ENCODE measurements at places on chromosomes 7 and 10.
A peak's percentile ranks its signal among the peaks of the same experiment; 100 is the strongest.

DNA sequence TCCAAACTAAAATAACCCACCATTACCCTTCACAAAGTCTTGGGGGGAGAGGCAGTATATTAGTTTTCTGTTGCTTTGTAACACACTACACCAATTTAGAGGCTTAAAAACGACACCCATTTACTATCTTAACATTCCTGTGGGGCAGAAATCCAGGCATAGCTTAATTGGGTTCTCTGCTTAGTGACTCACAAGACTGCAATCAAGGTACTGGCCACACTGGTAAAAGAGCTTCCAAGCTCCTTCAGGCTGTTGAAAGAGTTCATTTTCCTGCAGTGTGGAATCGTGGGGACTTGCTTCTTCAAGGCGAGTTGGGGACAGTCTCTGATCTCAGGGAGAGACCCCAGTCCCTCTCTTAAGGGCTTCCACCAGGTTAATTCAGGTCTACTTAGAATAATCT, 139.1 kb downstream of the XPNPEP1 start:
- DNase-seq, result no peak

- DNase-seq, result no peak
Measured at GRCh38 chr7:2810682-2811415, 33.3 kb downstream of the GNA12 start.

GRCh38 chr10:99396471-99396870, 34.0 kb downstream of the GOT1 start:
- no peak for DNase-seq

GRCh38 chr7:130288829-130289228, 4.1 kb upstream of the CPA4 start:
- no peak for DNase-seq

- peak; percentile 99 for DNase-seq
Measured at GRCh38 chr10:110919349-110919931, at the start of gene SHOC2. TSS of gene SHOC2 (plus strand) at chr10:110919604. CDS start at chr10:110964359, 44,755 bp downstream.

GRCh38 chr10:9824631-9825071, 1193.0 kb upstream of the CELF2 start:
- no peak for DNase-seq

DNA sequence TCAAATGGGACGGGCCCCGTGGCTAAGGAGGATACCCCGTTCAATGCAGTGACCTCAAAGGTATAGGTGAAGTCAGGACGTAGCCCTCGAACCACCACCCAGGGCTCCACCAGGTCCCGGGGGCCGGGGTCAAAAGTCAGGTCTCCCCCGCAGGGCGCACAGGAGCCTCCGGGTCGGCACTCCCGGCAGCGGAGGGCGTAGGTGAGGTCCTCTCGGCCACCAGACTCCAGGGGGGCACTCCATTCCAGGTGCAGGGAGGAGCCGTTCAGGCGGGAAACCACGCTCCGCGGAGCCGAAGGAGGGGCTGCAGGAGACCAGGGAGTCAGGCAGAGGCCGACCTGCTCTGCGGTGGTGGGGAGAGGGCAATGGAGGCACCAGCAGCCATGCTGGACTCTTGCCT, 7.7 kb downstream of the EPHB4 start:
- no peak for DNase-seq

DNA sequence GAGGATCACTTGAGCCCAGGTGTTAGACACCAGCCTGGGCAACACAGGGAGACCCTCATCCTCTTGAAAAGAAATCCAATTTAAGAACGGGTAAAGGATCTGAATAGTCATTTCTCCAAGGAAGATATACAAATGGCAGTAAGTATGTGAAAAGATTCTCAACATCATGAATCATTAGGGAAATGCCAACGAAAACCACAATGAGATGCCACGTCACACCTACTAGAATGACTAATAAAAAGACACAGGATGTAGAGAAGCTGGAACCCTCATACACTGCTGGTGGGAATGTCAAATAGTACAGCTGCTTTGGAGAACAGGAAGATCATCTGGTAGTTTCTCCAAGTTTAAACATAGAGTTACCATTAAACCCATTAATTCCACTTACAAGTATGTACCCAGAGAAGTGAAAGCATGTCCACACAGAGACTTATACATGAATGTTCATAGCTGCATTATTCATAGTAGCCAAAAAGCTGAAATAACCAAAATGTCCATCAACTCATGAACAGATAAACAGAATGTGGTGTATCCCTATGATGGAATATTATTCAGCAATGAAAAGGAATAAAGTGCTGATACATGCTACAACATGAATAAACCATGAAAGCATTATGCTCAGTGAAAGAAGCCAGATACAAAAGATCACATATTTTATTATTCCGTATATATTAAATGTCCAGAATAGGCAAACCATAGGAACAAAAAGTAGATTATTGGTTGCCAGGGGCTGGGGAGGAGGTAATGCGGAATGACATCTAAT, 13.1 kb upstream of the ZMIZ2 start:
- no peak for DNase-seq

- DNase-seq, result no peak
Measured at GRCh38 chr7:94274828-94275227, 119.9 kb upstream of the COL1A2 start.

DNA sequence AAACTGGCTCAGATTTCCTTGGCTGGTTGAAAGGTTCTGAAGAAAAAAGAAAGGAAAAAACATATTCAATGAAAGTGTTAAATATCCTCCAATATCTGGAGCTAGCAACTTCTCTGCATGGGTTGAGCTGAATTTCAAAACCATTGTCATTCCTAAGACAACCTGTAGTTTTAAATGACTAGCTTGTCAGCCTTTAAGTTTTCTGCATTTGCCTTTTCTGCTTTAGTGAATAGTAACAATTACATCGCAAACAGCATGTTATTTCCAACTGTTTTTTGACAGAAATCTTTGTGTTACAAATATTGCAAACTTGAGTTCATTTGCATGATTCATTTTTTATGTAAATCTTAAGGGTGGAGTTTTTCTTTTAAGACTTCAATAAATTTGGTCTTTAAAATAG, 852.3 kb upstream of the CELF2 start:
- no peak for DNase-seq

DNA sequence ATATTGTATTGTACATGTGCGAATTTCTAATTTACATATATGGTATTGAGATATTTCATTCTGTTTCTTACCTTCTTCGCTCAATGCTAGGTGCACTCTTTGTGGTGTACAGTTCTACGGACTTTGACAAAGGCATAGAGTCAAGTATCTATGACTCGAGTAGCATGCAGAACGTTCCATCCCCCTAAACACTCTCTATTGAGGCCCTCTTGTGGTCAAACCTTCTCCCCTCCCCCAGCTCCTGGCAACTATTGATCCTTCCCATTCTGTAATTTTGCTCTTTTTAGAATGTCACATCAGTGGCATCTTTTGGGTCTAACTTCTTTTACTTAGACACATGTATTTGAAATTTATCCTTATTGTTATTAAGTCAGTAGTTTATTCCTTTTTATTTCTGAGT, 30.7 kb upstream of the GDF10 start:
- no peak for DNase-seq

- DNase-seq, result no peak
Measured at GRCh38 chr7:124257638-124258308, 224.9 kb upstream of the TMEM229A start.

DNA sequence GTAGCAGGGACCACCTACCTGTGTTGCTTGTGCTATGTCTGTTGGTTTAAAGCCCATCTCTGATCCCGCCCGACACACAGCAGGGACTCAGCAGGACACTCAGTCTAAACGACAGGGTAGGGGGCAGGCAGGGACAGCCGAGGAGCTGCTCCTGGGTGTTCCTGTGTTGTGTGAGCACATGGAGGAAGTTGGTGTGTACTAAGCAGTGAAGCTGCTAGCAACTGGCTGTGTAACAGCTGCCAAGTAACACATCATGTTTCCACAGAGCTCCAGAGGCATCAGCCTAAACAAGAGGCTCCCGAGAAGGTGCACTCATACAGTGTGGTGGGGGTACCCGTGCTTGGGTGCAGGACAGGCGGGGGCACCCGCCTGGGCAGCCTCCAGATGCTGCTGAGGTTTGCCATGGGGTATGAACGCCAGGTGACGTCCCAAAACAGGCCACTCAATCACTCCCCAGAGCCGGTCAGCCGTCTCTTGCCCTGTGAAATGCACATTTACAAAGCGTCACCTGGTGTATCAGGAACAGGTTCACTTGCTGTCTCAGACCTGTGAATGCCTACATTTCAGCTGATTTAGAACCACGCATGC, 59.6 kb downstream of the PTPRN2 start:
- DNase-seq, result no peak

- DNase-seq, result no peak
Measured at GRCh38 chr10:81068460-81068859, 530.8 kb downstream of the SH2D4B start.

- DNase-seq, result no peak
Measured at GRCh38 chr7:127786184-127786583, 134.2 kb downstream of the SND1 start.

DNA sequence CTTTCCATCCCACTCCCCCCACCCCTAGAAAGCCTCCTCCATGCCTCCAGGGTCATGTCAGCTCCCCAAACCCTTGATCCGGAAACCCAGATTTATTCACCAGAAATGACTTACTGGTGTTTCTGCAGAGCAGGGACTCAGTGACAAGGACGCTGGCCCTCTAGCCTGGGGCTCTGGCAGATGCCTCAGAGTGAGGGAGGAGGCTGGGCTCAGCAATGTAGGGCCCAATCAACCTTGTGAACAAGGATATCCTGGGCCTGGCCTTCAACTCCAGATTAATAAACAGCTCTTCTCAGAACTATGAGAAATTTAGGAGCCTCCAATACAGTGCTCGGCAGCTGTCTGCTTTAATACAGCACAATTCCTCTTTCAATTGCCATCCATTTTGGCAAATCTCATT, at the start of gene MBL2:
MBL2 (minus strand) TSS at position 162 of the 400 bp plus-strand sequence. CDS start 1,149 bp downstream, outside the sequence.
- DNase-seq, result no peak

DNA sequence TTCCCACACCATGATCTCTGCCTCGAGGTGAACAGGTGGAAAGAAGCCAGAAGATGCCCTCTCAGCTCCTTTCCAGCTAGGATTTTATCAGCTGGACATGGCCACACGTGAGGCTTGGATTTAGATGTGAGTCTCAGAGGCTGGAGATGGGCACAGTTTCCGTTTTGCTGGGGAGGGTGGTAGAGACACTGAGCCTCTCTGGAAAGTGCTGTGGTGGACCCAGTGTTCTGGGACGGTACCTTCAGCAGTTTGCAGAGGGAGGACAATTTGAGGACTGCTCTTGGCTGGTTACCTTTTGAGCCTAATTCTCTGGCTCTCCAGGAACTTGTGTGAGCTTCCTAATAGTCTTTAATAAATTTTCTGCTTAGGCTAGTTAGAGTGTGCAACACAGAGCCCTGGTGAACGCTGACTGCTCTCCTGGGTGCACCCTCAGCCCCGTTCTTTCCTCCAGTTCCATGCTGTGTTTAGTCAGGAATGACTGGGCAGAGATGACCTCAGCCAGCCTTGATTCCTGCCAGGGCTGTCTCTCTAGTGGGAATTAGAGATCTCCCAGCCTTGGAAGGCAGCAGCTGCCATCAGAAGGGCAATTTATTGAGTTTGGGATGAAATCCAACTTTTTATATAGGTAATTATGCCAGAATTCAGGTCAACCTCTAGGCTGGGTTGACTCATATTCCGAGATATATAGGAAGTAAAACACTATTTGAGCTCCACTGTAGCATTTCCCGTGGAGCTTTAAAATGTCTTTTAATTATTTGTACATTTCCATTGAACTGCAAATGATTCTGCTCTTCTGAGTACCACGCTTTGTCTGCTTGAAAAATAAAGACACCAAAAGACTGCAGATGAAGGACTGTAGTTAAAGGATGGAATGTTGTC, 103.9 kb downstream of the GATA3 start:
- DNase-seq, result no peak

- no peak for DNase-seq
Measured at GRCh38 chr10:124668517-124669051, 75.6 kb downstream of the FAM53B start.

DNA sequence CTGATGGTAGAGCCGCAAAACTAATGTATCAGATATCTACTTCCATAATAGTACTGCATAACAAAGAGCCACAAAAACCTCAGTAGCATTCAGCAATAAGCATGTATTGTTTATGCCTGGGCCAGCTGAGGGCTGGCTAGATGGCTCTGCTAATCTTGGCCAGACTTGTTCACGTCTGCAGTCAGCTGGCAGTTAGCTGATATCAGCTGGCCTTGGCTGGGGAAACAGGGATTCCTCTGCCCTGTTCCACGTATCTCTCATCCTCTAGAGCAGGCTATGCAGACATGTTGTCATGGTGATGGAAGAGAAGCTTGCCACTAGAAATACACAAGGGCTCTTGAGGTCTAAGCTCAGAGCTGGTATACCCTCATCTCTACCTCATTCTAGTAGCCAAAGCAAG, 62.9 kb downstream of the GRM8 start:
- no peak for DNase-seq

GRCh38 chr7:82327898-82328297, 115.7 kb downstream of the CACNA2D1 start:
- DNase-seq, result no peak

DNA sequence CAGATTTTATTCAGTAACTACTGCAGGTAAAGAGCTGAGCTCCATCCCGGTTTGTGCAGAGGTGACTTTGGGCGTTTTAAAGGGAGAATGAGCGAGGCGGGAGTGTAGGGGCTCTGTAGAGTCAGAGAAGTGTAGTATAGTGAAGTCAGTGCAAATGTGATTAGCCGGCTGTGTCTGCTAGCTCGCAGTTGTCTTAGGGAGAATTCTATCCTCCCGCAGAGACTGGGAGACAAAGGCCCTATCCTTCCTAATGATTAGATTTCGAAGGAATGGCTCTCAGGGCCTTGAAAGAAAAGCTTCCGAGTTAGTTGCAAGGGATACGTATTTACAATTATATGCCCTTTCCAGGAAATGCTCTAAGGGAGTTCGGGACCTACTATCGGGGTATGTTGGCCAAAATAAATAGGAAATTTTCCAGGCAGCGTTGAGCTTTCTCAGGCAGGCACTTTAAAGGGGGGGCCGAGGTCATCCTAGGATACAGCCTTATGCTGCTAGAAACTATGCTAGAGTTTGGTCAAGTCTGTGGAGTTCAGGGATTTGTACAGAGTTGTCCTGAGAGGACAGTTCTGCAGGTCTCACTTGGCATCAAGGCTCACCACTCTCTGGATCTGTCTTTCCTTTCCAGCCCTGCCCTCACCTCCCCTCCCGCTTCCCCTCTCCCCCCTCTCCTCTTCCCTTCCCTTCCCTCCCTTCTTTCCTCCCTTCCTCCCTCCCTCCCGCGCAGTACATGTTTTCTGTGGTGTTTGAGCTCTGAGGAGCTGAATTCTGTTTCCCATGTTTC, 825 bp downstream of the MRPL32 start:
- no peak for DNase-seq

- DNase-seq, result no peak
Measured at GRCh38 chr10:27680006-27680557, 65.5 kb downstream of the MKX start.

DNA sequence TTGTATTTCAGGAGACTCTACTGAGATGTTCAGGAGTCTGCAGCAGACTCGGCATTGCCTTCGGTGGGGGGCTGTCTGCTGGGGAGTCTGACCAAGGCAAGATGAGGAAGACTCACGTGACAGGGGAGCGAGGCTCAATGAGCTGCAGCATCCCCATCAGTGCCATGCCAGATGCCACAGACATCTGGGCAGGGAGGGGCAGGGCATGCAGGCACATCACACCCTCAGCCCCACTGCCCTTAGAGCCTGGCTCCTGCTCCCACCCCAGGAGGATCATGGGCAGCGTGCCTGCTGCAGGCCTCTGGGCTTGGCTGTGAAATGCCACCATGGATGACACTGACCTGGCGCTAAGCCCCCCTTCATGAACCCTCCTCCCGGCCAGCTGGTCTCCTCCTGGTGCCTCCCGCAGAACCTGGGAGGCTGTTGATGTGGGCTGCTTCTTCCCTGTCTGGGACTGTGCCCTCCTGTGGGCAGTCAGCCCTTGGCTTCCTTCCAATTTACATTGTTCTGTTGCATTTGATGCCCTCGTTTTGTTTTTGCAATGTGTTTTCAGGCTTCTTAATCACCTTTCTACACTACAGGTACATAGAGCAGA, 235.0 kb downstream of the PAXIP1 start:
- DNase-seq, result no peak

All from effector memory CD4-positive, alpha-beta T cell (primary cell).